ENCODE measurements at places on chromosomes 1 and 21. TPM values are rescaled to one million over a fixed set of nuclear protein-coding genes. Genes with fewer than 3 reads are reported as not detected.

The AMY1B gene
- not detected for total RNA-seq

The UBXN10 gene
- total RNA-seq: 1.9 TPM

The PDC gene
- total RNA-seq: not detected

- DNase-seq: no peak
Measured at GRCh38 chr1:47611992-47612391, 174.1 kb downstream of the FOXD2 start.

GRCh38 chr1:213366141-213366831 lies 315.2 kb downstream of the RPS6KC1 start:
- DNase-seq: no peak

- DNase-seq: no peak
Measured at GRCh38 chr1:75812065-75812464, 15.4 kb downstream of the MSH4 start.

GRCh38 chr1:55877437-55878232 lies 662.5 kb upstream of the USP24 start:
- DNase-seq: no peak
